ENCODE measurements at places on chromosomes 5 and 9. TPM values are rescaled to one million over a fixed set of nuclear protein-coding genes. Genes with fewer than 3 reads are reported as not detected.

DNA sequence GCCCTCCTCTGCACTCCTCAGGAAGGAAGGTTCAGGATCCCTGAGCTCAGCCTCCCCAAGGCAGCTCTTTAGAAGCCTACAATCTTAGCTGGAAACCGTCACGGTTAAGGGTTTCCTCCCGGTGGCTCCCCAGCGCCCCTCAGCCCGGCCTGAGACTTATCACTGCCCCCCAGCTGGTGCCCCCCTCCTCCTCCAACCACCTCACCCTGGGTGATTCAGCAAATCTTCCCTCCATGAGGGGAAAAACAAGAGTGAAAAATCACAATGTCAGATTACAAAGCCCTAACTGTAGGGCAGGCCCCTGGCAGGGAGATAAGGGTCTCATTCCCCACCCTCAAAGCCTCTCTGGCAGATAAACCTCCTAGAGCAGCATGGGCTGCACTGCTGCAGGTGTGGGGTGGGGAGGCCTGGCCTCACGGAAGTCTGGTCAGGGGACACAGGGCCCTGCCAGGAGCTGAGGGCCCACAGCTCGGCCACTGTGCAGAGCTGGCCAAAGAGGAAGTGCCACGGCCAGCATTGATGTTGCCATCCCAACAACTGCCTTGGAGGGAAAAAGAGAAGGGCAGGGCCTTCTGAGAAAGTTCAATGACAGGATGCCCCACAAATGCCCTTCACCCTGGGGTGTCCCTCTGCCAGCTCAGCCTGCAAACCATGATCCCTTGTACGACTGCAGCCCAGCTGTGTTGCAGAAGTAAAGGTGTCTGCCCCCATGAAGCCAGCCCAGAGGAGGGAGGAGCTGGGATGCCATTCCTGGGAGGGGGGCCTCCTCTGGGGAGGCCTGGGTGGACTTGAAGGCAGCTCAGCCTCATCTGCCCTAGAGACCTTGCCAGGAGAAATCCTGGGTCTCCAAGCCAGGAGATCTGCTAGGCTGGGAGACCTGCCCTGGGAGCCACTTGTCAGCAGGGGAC lies 25.9 kb downstream of the GFI1B start:
- DNase-seq = no peak

GRCh38 chr5:130324953-130325671 lies 420.8 kb downstream of the CHSY3 start:
- no peak for DNase-seq

GRCh38 chr5:435156-435790 lies 7.7 kb upstream of the EXOC3 start:
- peak; percentile 10 for DNase-seq

DNA sequence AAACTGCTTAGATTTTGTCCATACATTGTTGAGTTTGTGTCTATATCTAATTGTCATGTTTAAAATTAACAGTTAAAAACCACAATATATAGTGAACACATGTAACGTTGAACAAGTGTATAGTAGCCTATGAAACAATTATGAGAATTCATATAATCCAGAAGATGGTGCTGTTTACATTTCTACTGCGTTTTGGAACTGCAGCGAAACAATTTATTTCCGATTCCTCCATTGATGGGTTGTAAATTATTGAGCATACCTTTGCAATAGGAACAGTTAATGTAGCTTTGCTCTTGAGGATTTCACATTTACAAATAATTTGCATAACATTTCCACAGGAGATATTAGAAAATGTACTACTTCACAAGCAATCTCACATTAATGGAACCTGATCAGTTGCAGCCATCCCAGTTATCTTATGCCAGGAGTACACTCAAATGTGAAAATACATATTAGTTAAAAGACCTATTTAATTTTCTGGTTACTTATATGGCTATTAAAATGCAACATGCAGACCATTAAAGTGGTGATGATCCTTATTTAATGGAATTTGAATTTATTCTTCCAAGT lies 411.8 kb downstream of the CDH10 start:
- no peak for DNase-seq

DNA sequence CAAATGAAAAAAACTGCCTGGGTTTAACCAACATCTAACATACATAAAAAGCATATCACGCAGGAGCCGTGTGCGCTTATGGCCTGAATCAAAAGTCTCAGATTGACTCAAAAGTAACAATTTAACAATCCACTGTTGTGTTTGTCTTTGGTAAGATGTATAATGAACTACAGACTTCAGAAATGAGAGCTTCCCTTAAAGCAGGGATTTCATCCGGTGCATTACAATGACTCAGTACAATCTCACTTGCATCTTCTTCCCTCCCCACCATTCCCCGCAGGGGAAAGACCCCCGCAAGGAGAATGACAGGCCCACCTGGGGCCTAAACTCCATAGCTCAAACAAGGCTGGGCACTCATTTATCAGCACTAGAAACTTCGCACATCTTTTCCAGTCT lies 1.4 kb downstream of the ZFR start:
- DNase-seq = no peak

- DNase-seq = peak; percentile 44
These were observed 6.0 kb downstream of the B4GALT1 start for GRCh38 chr9:33161011-33161588.

DNA sequence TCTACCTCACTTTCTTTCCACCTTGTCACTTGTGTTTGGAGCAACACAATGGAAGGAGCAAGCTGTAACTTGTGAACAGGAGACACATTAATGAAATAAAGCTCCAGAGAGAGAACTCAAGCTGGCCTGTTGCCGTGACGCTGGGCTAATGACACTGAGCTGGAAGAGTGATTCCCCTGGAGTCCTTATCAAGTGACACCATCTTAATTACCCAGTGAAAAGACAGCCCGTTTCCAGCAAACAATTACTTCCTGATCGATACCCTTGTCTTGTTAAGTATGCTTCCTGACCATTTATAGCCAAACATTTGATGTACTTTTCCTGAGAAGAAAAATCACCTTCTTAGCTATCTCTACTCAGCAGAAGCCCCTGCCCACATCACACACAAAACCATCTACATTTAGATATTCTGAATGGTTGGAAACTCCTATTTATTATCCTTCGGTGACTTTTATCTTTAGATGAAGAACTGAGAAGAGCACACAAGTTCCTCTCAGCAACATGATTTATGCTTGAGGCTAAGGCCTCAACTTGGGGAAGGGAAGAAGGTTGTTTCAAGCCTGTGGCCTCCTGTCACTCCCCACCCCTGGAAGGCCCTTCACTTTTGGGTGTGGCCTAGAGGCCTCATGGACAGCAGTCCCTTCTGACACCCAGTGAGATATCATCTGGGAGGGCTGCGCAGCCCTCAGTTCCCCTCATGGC lies 34.1 kb downstream of the CRHBP start:
- DNase-seq = no peak

GRCh38 chr5:74257060-74257527 lies 383.4 kb downstream of the ENC1 start:
- DNase-seq = no peak

DNA sequence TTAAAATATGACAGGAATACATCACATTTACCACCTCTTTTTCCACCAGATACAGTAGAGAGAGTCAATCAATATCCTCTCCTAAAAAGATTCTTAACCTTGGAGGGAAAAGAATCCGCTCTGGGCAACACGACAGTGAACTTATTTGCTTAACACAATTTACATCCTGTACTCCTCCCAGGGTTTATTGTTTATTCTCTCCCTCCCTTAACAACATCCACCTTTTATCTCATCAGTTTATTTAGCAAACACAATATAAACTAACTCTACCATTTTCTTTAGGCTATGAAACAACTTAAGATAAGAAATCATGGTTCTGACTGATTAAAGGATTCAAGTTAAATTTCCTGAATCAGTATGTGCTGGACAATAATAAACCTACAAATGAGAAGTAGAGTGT lies 50.9 kb downstream of the CERT1 start:
- no peak for DNase-seq

DNA sequence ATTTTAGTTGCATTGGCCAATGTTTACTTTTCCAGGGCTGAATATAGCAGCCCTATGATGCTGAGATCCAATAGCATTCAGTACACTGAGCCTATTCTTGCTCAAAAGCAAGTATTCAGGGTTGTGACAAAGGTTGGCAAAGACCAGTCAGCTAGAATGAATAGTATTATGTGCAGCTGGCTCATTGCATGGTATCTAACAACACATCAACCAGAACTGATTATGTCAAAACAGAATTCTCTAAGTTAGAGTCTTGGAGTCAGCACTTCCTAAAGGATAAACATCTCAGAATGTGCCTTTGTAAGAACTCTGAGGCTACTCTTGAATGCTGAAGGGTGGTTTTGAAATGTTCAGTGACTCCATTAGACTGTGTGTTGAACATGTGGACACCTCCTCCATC lies 774.5 kb upstream of the RGMB start:
- no peak for DNase-seq

- DNase-seq = no peak
These were observed 268.9 kb upstream of the TYRP1 start for GRCh38 chr9:12424243-12424642.

GZMA gene
- not detected for total RNA-seq

PTPN3 gene
- 0.05 TPM for total RNA-seq

ACSL6 gene
- total RNA-seq = 0.20 TPM

SLC6A18 gene
- not detected for total RNA-seq

SLC28A3 gene
- total RNA-seq = not detected

CCDC69 gene
- total RNA-seq = 98.9 TPM
